Muscle of leg (tissue), 16 donors: ENCODE measurements at places on chromosomes 7 and 10. TPM values are rescaled to one million over a fixed set of nuclear protein-coding genes. Genes with fewer than 3 reads are reported as not detected.

- peak; percentile 48 for DNase-seq
These were observed 75.5 kb upstream of the TRIL start for GRCh38 chr7:29033584-29033983.

- DNase-seq = no peak
These were observed 260.8 kb upstream of the HABP2 start for GRCh38 chr10:113292086-113292485.

DNA sequence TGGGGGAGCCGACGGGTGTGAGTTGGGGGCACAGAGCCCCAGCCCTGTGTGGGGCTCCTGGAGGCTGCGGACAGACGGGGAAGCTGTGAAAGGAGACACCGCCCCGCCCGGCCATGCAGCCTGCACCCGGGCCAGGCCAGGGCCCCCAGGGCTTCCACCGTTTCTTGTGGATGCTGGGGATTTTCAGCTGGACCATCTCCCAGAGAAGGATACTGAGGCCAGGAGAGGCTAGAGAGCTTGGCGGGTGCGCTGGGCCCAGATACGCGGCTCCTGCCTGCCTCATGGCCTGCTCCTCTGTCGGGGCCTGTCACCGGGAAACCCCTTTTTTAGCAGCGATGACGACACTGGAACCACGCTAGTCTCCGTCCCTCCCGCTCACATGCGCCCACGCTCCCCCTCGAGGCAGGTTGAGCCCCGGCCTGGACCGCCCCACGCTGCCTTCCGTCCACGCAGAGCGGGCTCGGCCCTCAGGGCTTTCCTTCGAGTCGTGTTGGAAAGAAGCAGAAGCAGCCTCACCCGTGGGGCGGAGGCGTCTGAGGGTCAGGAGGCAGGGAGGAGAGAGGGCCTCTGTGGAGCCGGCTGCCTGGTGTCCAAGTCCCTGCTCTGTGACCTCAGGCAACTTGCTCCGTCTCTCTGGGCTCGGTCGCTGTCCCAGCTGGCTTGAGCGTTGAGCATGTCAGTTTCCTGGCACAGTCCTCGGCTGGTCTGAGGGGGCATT is 11.7 kb downstream of the TMEM184A start:
- peak; percentile 74 for DNase-seq

DNA sequence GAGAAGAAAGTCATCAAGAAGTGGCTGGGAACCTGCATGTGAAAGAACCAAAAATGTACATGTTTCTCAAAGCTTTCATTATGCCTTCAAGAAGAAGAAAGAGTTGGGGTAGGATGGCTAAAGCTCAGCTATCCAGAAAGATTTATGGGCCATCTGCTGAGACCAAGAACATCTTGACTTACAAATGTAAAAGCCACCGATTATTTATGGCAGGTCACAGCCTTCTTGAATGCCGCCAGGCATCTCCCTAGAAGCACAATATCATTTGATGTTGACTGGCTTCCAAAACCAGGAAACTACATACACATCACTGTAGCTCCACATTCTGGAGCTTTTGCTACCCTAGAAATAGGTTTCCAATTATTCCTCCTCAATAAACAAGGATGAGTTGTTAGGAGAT is 254.2 kb upstream of the AOAH start:
- peak; percentile 32 for DNase-seq

GRCh38 chr7:30521532-30521931 is 16.9 kb upstream of the GGCT start:
- DNase-seq = peak; percentile 62

- DNase-seq = no peak
These were observed 8.3 kb upstream of the DLX6 start for GRCh38 chr7:96996958-96997511.

GRCh38 chr10:36779238-36779846 is 346.1 kb upstream of the ANKRD30A start:
- peak; percentile 94 for DNase-seq

Gene SGPL1
- polyA plus RNA-seq = 26.8 TPM

Gene FGL2
- polyA plus RNA-seq = 13.1 TPM

Gene ZNF138
- 8.9 TPM for polyA plus RNA-seq

Gene NUTM2A
- 1.9 TPM for polyA plus RNA-seq

Gene PRKAR2B
- 7.3 TPM for polyA plus RNA-seq
